ENCODE measurements at places on chromosomes 4 and X.

GRCh38 chr4:172871381-172871780 lies 297.2 kb upstream of the GALNT7 start:
- DNase-seq = no peak

GRCh38 chr4:154686838-154687237 lies 57.0 kb upstream of the LRAT start:
- DNase-seq = no peak

DNA sequence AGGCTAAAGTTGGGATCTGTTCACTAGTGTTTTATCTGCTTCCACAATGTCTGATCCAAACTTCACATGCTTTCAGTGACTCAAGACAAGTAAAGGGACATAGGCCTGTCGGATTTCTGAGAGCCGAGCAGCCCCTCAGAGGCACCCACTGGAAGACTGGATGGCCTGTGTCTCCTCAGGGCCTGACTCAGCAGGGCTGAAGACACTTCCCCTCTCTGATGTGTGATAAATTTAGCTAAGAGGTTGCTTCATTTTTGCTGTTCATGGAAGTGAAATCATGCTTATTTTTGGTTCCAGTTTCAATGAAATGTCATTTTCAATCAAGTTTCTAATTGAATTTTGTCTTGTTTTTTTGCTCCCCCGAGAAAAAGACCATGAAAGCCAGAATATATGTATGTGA lies 93.7 kb downstream of the MXRA5 start:
- no peak for DNase-seq

- peak; percentile 5 for DNase-seq
These were observed 164.4 kb downstream of the QDPR start for GRCh38 chr4:17347445-17347844.

GRCh38 chr4:147644471-147644870 lies 27.3 kb downstream of the TMEM184C start:
- DNase-seq = no peak
